ENCODE measurements at places on chromosomes 16 and 17.

DNA sequence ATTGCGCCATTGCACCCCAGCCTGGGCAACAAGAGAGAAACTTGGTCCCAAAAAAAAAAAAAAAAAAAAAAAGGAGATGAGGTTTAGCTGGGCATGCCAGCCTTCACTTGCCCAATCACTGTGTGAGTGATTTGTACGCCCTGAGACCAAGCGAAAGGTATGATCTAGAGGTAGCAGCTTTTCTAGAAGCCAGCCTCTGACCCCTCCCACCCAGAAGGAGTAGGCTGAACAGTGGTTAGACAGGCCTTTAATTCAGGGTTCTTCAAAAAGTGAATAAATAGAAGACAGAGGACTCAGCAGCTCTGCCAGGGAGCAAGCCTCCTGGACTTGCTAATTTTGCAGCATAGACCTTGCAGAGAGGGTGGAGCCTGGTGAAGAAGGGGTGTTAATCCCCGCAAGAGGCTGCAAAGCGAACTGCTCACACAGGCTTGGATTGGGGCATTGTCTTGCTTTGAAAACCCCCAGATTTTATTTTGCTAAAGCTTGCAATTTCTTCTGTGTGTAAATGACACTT is 7.1 kb upstream of the CYTH1 start:
- no peak for DNase-seq

- DNase-seq = no peak
Measured at GRCh38 chr16:61415126-61415525, 621.1 kb downstream of the CDH8 start.

GRCh38 chr16:79009896-79010295 is 590.6 kb downstream of the MAF start:
- no peak for DNase-seq

GRCh38 chr17:41624208-41625101 is at the start of gene KRT17:
TSS of gene KRT17 (minus strand) at chr17:41624575. CDS start at chr17:41624509, 66 bp downstream.
- no peak for DNase-seq

- no peak for DNase-seq
Measured at GRCh38 chr16:5041600-5042133, 7.9 kb upstream of the NAGPA start.

- DNase-seq = no peak
Measured at GRCh38 chr16:74625500-74626350, 18.8 kb upstream of the GLG1 start.

DNA sequence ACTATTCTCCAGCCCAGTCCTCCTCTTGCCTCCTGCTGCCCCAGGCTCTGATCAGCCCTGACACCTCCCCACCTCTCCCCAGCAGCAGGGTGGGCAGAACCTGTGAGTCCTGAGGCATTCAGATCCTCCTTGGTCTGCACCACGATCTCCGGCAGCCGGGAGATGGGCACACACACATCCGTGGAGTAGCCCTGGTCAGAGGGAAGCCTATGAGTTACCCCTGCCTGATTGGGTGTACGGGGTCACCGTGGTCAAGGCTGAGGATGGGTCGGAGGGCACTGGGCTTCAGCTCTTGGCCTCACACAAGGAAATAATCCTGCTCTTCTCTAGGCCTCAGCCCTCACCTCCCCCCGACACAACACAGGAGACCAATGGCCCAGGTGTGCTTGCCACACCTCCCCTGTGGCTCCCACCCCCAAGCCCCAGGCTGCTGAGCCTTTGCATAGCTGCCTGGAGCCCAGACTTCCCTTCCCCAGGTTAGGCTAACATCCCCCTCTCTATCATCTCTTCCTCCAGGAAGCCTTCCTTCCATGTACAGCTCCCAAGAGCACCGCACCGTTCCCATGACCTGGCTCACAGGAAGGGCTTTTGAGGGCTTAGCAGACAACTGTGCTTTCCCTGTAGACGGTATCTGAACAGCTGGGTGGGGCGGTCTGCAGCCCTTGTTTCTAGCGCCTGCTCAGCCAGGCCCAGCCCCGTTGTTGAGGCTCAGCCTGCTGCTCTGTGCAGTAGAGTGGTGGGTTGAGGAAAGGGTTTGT is 3.7 kb downstream of the LDHD start:
- DNase-seq = no peak

DNA sequence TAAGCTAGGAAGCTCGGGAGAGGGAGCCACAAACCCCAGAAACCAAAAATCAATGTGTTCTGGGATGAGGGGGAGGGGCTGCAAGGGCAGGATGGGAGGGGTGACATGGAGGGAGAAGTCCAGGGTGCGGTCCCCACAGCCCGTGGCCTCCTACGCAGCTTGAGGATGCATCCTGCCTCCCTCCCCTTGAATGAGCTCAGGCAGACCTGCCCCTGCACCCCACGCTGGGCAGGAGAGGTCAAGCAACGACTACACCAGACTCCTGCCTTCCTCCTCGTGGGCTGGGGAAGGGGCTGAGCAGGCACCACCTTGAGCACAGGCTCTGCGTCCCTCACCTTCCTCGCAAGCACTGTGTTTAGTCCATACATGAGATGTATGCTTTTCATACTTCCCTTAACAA is 3.9 kb downstream of the ANKRD13B start:
- DNase-seq = no peak

- peak; percentile 85 for DNase-seq
Measured at GRCh38 chr17:77127735-77128361, 12.9 kb upstream of the SEC14L1 start.

DNA sequence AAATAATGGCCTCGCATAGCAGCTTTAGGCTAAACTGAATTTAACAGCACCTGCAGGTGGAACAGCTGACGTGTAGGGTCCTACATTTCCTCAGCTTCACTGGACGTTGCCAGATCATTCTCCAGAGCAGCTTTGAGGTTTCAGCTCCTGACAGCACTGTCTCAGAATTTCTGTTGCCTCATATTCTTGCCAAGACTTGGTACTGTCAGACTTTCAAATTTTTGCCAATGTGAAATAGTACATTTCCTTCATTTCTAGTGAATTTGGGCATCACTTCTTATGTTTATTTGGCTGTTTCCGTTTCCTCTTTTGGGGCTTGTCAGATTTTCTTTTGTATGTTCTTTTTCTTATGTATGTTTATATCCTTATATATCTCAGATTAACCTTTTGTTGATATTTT is 48.7 kb downstream of the MRTFB start:
- no peak for DNase-seq

- no peak for DNase-seq
Measured at GRCh38 chr16:67211674-67212073, 12.7 kb downstream of the ELMO3 start.

DNA sequence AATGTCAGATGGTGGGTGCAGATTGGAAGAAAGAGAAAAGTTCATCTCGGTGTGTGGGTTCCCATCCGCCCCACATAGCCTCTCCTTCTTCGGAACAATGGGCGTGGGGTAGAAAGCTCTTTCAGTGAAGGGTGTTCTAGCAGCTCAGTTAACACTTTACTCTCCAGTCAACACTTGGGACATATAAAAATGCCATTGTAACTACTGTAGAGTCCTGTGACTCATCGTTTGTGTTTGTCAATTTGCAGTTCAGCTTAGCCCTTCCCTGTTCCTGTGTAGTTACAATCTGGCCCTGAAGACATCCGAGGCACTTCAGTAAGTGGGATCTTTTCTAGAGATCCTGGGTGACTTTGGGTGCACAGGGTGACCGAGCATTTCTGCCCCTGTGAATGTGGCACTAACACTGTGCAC is 11.5 kb upstream of the CLEC18C start:
- DNase-seq = no peak

GRCh38 chr17:1147664-1148063 is 32.1 kb downstream of the ABR start:
- DNase-seq = no peak

DNA sequence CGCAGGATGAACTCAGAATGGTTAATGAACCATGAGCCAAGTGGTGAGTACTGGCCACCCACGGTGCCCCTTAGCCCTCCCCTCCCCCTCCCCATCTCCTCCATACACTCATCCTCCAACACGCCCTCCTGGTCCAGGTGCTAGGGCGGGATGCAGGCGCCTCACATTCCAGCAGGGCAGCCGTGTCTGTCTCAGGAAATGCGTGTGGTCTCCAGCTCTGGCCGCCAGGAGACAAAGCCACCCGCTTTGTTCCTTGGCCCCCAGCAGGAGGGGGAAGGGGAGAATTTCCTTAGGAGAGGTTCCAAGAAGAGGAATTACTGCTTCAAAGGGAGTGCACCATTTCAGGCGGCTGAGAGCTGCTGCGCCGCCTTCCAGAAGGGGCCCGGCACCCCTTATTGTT is 29.7 kb upstream of the RMI2 start:
- DNase-seq = no peak

DNA sequence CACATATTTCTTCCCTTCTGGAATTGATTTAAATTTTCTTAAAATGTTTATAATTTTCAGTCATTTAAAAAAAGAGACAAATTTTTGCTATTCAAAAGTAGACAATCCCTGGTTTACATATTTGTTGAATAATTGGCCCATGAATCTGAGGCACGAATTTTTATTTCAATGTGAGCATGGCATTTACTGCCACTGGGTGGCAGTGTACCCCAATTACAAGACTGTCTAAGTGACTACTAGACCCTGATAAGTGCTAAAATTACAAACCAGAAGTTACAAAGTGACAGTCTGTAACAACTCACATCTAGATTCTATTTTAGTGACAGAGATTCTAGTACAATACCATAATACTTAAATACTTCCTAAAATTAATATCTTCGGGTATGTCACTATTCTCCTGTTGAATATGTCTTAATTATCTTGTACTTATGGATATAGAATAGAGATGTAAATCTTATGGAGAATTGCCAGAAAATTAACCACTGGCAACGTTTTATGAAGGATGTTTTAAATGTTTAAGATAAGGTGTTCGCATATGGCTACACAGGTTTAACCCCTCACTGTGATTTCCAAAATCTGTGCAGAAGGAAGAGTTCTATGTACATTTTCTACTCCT is 235.8 kb downstream of the MAP2K4 start:
- no peak for DNase-seq

DNA sequence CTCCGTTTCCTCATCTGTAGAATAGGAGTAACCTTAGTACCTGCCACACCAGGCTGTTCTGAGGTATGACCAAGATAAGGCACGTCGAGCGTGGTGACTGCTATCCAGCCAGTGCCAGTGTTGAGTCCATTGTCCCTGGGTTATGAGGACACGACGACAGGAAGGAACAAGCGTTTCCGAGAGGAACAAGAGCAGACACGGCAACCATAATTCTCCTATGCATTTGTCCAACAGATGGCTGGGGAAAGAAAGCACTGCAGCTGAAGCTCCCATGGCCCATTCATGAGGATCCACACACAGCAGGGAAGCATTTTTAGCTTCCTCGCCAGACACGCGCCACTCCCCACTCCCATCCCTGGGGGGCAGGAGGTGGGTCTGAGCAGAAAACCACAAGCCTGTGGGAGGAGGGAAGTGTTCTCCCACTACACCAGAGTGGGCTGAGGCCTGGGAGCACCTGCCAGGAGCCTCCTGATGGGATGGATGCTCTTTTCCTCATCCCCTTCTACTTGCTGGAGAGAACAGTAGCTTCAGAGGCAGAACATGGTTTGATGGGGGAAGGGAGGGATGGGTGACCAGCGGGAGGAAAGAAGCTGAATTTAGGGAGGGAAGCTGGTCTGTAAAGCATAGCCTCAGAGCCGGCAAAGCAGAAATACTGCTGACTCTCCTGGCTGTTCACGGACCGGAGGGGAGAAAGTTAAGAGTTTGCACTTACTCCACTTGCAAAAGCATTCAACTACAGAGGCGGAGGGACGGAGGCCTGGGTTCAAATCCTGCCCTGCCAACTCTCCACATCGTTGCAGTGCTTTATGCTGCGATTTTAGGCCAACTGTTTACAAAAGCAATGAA is 2.7 kb downstream of the COTL1 start:
- DNase-seq = no peak

- no peak for DNase-seq
Measured at GRCh38 chr16:87641721-87642120, 39.4 kb downstream of the JPH3 start.

DNA sequence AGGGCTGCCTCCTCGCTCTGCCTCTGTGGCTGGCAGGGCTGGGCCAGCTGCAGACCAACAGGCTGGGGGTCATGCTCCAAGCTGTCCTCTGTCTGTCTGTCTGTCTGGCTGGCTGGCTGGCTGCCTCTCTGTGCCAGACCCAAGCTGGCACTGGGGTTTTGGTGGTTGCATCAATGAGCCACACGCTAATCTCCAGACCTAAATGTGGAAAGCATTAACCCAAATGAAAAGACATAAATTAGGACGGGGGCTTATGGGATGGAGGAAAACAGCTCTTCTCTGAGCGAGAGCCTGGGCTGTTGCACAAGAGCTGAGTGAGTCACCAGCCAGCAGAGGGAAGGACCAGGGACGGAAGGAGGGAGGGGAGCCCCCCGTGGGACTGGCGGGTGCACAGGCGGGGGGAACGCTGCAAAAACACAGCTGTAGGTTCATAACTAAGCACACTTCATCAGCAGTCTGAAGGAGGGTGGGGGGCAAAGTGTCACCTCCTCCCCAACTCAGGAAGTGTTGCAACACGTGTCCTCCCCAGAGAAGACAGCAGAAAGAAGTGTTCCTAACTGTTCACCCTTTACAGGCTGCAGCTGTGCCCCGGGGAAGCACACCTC is 83.4 kb downstream of the GAS7 start:
- DNase-seq = no peak

DNA sequence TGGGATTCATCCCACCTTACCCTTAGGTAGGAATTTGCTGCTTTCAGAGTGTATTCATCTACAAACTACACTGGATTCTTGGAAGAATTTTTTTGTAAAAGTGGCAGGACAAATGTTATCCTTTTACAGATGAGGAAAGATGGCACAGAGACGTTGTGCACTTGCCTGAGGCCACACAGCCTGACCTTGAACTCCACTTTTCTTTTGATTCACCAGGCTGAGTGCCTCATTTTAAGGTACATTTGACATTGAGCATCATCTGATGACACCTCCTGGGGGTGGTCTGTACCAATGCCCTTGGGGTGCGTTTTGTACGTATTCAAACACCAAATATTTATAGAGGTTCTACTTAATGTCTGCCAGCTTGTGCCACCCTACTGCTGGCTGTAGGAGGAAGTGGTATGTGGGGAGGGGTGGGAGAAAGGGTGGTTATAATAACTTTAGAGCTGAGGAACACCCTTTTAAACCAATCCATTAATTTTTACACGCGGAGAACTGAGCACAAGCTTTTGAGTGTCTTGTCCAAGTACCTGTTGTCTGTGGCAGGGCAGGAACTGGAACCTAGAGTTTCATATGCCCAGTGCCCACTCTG is 29.1 kb downstream of the HS3ST3B1 start:
- no peak for DNase-seq

DNA sequence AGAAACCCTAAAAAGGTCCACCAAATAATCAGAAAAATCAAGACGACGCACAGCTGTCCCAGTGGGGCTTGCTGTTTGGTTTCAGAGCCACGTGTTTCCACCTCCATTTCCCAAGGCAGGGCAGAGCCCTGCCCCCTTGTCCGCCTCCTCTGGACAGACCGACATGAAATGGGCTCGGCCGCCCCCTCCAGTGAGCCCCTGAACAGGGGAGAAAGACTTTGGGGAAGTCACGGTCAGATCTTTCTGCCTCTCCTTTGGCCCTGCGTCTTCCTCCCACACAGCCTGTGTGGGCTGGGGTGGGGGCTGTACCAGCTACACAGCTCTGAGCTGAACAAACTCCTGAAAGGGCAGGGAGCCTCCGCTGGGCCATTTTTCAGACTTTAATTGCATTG is 230.7 kb downstream of the ENGASE start:
- no peak for DNase-seq

- no peak for DNase-seq
Measured at GRCh38 chr16:85853547-85854545, 45.1 kb upstream of the IRF8 start.
